ENCODE measurements at places on chromosomes 12 and 14. TPM values are rescaled to one million over a fixed set of nuclear protein-coding genes. Genes with fewer than 3 reads are reported as not detected.

- no peak overlapping the region for H3K4me3 ChIP-seq
- H3K27me3 ChIP-seq, result peaks cover 18% of the 10 kb centered on the region
- no peak for DNase-seq
- H3K27ac ChIP-seq, result no peak overlapping the region
Measured at GRCh38 chr12:117334051-117334450, 27.4 kb downstream of the NOS1 start.

- no peaks in the 10 kb centered on the region for H3K36me3 ChIP-seq
- no peaks in the 10 kb centered on the region for H3K27me3 ChIP-seq
- DNase-seq, result no peak
- H3K4me3 ChIP-seq, result no peak overlapping the region
- H3K27ac ChIP-seq, result no peak overlapping the region
Measured at GRCh38 chr12:11202811-11203210, 16.1 kb upstream of the TAS2R42 start.

- H3K27ac ChIP-seq, result no peak overlapping the region
- no peak overlapping the region for H3K4me3 ChIP-seq
- H3K36me3 ChIP-seq, result no peaks in the 10 kb centered on the region
- no peaks in the 10 kb centered on the region for H3K4me1 ChIP-seq
Measured at GRCh38 chr12:63292471-63293221, 141.6 kb upstream of the AVPR1A start.

GRCh38 chr12:124906606-124907261 is 7.7 kb downstream of the UBC start:
- H3K27me3 ChIP-seq, result no peaks in the 10 kb centered on the region
- peaks cover 34% of the 10 kb centered on the region for H3K4me1 ChIP-seq
- H3K27ac ChIP-seq, result peak overlapping the region; percentile 61
- peaks cover 19% of the 10 kb centered on the region for H3K36me3 ChIP-seq
- H3K4me3 ChIP-seq, result no peak overlapping the region

Gene RD3L
- total RNA-seq, result not detected

Gene FBLN5
- total RNA-seq, result 0.73 TPM

Gene PRPH
- total RNA-seq, result 0.26 TPM
